ENCODE measurements at places on chromosomes 2 and 18. TPM values are rescaled to one million over a fixed set of nuclear protein-coding genes. Genes with fewer than 3 reads are reported as not detected.
A peak's percentile ranks its signal among the peaks of the same experiment; 100 is the strongest.

GRCh38 chr18:63234841-63235240 is 84.7 kb downstream of the BCL2 start:
- peaks cover 10% of the 10 kb centered on the region for H3K4me1 ChIP-seq
- no peaks in the 10 kb centered on the region for H3K27me3 ChIP-seq
- H3K27ac ChIP-seq: no peak overlapping the region

DNA sequence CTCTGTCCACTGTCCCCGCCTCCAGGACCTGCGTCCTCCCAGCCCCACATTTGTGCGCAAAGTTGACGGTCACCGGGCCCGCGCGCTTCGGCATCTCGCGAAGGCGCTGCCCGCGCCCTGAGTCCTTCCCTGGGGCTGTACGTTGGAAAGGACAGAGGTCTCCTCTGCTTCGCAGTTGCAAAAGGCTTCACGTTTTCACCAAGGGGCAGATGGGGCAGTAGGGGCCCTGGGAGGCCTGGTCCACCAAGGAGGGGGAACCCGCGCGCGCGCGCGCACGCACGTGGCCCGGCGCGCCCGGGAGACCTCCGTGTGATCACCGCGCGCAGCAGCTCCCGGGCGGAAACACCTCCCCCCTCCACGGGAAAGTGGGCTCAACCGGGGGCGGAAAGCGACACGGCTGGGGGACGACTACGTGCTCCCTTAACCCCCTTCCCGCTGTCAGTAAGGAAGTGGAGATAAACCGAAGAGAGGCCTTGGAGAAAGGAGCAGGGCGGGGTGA is 21.9 kb downstream of the TEX44 start:
- no peaks in the 10 kb centered on the region for H3K36me3 ChIP-seq
- H3K27me3 ChIP-seq: no peaks in the 10 kb centered on the region
- H3K4me1 ChIP-seq: peaks cover 86% of the 10 kb centered on the region
- H3K4me3 ChIP-seq: peak overlapping the region; percentile 63
- peak overlapping the region; percentile 99 for H3K27ac ChIP-seq

DNA sequence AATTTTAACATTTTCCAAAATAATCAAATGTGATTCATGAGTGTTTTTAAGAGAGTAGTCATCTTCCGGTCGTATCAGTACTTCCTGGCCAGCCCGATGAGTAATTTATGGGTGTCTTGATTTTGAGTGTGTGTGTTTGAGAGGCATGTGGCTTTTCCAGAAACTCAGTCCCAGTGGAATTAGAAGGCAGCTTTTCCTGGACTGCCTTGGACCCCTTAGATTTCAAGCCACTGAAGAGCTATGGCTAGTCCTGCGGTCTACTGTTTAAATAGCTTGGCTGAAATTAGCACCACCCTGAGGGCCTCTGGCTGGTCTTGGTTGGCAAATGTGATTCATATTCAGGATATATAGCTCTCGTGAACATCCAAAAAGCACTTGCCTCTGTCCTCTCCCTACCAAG is 59.4 kb downstream of the HK2 start:
- no peaks in the 10 kb centered on the region for H3K4me1 ChIP-seq
- no peak overlapping the region for H3K4me3 ChIP-seq
- no peak overlapping the region for H3K27ac ChIP-seq
- no peak for DNase-seq

GALNT14 gene
- total RNA-seq: 1.3 TPM

DNA sequence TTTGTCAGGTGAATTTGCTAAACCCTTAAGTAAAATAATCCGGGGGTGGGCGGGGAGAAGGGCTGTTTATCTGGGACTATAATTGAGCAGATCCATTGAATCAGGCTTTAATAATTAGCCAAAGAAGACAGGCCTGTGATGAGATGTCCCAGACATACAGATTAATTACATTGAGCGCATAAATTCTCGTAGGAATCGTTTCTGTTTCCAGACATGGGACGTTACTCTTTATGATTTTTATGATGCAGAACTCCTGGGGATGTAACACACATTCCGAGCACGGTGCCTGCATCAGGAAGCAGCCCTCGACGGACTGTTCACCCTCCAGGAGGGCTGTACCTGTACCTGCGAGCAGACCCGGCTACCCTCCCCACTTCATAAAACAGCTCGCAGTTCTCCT is 88.9 kb downstream of the SMIM21 start:
- no peaks in the 10 kb centered on the region for H3K36me3 ChIP-seq
- no peaks in the 10 kb centered on the region for H3K4me1 ChIP-seq
- H3K27me3 ChIP-seq: no peaks in the 10 kb centered on the region
- no peak for DNase-seq
- H3K4me3 ChIP-seq: no peak overlapping the region
- no peak overlapping the region for H3K27ac ChIP-seq

MOB4 gene
- 36.7 TPM for total RNA-seq

GRCh38 chr2:65678779-65679391 is 246.5 kb upstream of the SPRED2 start:
- H3K4me3 ChIP-seq: no peak overlapping the region
- no peak for DNase-seq
- H3K27ac ChIP-seq: no peak overlapping the region
- H3K27me3 ChIP-seq: no peaks in the 10 kb centered on the region
- no peaks in the 10 kb centered on the region for H3K4me1 ChIP-seq

All from thymus (tissue), 14 donors.